ENCODE measurements at places on chromosomes 6 and 20.

GRCh38 chr6:30544666-30545272 is 11.5 kb downstream of the GNL1 start:
- peak; percentile 49 for DNase-seq

- no peak for DNase-seq
Measured at GRCh38 chr20:32227306-32227705, 19.6 kb downstream of the POFUT1 start.

GRCh38 chr20:46056970-46057855 is 28.2 kb downstream of the SLC12A5 start:
- DNase-seq: no peak

GRCh38 chr20:51172558-51173428 is 149.9 kb upstream of the KCNG1 start:
- DNase-seq: no peak

- no peak for DNase-seq
Measured at GRCh38 chr6:26243752-26244151, 121.2 kb upstream of the BTN3A2 start.

- DNase-seq: peak; percentile 26
Measured at GRCh38 chr6:77466451-77467437, 3.5 kb upstream of the HTR1B start.

DNA sequence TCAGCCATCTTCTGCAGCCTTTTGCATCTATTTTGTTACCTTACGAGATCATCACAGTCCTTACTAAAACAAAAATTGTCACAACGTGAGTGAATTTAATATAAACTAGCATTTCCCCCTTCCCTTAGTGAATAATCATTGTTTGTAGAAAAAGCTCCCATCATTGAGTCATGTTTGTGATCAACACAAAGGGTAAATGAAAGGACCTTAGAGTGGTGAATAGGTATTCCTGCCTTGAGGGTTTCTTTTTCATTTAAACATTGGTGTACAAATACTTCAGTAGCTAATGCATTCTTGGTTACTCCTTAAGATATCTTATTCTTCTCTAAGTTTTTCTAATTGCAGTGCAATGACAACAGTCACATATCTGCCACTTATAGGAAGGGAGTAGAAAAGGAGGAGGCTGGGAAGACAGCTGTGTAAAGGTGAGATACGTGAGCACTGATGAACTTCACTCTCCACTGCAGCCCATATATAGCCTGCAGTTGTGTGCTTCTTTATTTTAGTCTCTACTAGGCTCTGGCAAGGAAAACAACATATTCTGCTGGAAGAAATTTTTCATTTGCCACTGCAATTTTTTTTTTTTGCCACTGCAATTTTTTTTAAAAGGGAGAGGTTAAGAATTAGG is 27.8 kb downstream of the ADGRG6 start:
- DNase-seq: no peak

DNA sequence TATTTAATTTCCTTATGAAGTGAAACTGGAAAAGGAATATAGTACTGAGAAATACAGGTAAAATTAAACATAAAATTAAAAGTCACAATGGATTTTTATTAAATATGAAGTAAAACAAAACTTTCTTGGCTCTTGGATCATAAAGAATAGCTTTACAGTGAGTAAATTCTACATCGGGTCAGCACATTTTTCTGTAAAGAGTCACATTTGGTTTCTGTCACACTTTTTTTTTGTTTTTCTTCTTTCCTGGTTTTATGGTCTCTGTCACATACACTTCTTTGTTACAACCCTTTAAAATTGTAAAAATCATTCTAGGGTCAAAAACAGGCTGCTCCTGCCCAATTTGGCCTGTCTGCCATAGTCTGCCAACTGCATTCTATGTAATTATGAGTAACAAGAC is 254.4 kb upstream of the POU3F2 start:
- no peak for DNase-seq

DNA sequence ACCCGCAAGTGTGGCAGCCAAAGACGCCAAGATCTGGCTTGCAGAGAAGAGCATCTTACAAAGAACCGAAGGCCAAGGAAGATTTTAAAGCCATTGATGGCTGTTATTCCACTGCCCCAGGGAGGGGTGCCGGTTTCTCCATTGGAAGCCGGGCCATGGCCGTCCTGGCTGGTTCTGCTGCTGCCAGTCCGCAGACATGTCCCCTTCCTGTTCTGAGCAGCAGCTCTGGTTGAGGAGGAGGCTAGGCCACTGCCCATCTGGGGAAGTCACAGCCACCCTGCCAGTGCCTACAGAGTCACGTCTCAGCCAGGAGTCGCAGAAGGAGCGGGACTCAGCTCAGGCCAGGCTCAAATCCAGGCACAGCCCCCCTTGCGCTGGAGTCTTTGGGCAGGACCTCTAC is 42.6 kb upstream of the MRGBP start:
- no peak for DNase-seq

DNA sequence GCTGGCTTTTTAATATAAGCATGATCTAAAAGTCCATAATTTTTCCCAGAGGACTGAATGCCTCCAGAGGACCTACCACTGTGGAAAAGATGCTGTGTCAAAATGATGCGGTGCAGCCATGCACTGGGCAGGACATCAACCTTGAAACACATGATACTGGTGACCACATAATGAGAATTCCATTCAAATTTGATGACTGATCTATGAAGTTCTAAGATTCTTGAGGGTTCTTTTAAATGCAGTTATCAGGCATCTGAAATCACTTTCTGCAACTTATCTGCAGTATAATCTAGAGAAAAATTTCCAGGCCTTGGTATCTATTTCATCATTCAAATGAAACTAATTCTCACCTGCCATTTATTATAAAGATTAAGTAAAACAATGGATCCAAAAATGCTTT is 15.0 kb upstream of the MARCKS start:
- no peak for DNase-seq

- DNase-seq: peak; percentile 53
Measured at GRCh38 chr6:169045486-169045885, 208.2 kb downstream of the THBS2 start.

DNA sequence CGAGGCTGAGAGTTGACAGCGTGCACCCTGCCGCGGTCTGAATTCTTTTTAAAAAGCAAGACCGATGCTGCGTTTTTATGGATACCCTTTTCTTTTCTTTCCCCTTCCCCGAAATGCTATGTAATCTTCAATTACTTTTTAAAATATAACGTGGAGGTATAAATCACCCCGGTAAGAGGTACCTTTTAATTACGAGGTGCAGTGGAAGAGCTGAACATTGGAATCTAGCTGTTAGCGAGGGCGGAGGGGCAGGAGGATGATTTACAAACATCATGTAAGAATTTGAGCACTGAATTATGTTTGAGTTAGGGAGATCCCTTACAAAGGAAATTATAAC is 1.2 kb downstream of the EYA2 start:
- DNase-seq: no peak

DNA sequence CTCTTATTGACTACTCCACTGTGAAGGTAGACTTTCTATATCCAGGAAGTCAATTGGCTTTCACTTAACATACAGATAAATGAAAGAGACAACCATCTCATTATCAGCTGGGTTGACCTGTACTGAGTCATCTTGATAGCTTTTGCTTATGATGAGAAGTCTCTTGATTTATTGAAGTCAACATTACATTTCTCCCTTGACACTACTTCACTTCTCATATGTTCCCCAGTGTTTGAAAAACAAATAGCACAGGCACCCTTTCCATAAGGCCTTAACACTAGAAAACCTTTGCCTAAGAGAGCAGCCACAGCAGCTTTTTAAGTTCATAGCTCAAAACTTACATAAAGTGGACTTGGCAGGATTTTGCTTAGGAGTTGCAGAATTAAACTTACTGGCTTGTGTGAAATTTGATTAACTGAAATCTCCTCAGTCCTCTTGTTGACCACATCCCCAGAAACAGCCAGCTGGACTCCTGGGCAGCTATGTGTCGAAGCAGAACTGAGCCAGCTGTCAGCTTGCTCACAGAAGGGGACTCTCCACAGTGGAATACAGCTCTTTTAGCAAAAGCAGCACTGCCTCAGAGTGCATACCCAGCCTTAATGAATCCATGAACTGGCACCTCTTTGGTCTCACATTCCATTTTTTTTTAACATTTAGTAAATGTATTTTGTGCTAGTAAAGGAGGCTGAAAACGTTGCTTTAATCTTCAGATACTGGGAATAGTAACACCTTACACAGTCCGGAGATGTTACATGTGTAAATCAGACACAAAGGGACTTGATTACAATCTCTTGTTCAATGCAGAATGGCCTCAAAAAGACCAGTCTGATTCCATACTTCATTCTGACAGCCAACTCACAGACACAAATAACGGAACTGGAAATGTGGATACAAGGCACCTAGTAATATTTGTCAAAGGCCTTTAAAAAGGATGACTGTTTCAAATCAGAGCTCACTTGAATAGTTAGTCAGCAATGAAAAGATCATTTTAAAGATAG is 1532.7 kb downstream of the HACE1 start:
- DNase-seq: no peak

GRCh38 chr6:5754904-5755303 is 251.8 kb downstream of the NRN1 start:
- DNase-seq: no peak

GRCh38 chr6:13741365-13741764 is 29.7 kb upstream of the RANBP9 start:
- DNase-seq: no peak

DNA sequence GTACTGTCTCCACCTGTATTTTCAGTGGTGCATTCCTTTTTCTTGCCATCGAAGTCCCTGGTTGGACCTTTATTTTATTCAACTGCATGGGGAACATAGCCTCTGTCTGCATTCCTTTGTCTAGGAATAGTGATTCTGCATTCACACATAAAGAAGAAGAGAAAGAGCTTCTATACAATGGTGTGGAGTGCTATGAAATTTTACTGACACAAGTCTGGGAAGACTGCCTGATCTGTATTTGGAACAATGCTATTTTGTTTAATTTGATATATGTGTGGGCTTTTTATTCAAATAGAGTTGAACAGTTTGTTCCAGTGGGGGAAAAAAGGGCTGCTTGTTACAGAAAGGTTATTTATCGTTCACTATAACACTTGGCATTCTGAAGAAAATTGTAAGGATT is 375.7 kb upstream of the POU3F2 start:
- no peak for DNase-seq

- no peak for DNase-seq
Measured at GRCh38 chr6:118317581-118318563, 230.2 kb upstream of the PLN start.

- no peak for DNase-seq
Measured at GRCh38 chr6:45479834-45480751, 102.4 kb upstream of the SUPT3H start.

DNA sequence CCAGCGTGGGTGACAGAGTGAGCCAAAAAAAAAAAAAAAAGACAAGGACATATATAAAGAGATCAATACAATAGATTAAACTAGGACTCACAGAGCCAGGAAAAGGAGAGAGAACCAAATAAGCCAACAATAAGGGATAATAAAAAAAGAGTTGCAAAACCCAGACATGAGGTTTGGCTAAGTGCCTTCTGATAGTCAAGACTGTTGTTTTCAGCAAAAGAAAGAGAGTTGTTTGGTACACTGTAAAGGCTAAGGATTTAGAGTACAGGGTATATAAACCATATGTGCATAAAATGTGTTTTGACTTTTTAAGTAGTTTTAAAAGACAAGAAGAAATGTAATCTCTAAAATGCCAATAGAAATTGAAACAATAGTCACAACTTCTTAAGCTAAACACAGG is 42.8 kb downstream of the RPF2 start:
- no peak for DNase-seq

DNA sequence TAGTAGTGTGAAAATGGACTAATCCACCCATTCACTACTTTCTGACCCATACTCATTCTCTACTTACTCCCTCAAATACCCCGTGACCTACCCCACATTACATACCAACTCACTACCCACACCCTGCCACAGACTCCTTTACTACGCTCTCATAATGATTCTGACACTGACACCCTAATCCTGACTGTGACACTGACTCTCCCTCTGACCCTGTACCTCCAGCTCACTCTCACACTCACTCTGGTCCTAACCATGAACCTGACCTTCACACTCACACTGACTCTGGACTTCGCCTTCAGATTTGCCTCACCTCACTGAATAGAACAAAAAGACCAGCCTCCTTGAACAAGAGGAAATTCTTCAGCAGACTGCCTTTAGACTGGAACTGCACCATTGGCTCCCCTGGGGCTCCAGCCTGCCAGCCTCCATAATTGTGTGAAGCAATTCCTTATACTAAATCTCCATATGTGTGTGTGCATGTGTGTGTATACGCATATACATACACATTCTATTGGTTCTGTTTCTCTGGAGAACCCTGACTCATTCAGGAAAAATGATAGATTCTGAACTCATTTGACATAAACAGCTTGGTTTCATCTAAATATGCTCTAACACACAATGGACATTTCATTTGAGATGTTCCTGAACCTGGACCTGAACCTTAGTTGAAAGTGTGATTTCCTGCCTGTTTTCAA is 10.5 kb upstream of the ZNF343 start:
- DNase-seq: no peak

GRCh38 chr20:13401596-13401995 is 180.5 kb downstream of the ISM1 start:
- DNase-seq: no peak

- DNase-seq: no peak
Measured at GRCh38 chr6:107634324-107635056, 144.6 kb downstream of the SOBP start.

- no peak for DNase-seq
Measured at GRCh38 chr6:119186490-119186889, 108.0 kb upstream of the FAM184A start.

DNA sequence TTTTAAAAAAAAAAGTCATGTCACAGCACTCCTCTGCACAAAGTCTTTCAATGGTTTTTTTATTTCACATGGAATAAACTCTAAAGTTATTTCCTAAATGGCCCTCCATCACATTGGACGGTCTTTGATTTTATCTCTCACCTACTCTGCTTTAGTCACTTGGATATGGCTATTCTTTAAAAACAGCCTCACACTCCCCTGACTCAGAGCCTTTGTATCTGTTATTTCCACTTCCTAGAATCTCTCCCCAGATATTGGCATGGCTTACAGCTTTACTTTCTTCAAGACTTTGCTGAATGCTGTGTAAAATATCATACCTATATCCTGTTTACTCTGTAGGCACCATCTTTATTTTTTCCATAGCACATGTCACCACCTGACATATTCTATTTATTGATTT is 194.7 kb upstream of the MCHR2 start:
- DNase-seq: no peak

GRCh38 chr6:26420688-26421171 is 18.7 kb downstream of the BTN3A1 start:
- peak; percentile 59 for DNase-seq

- no peak for DNase-seq
Measured at GRCh38 chr6:142088858-142089216, 43.9 kb upstream of the GJE1 start.

DNA sequence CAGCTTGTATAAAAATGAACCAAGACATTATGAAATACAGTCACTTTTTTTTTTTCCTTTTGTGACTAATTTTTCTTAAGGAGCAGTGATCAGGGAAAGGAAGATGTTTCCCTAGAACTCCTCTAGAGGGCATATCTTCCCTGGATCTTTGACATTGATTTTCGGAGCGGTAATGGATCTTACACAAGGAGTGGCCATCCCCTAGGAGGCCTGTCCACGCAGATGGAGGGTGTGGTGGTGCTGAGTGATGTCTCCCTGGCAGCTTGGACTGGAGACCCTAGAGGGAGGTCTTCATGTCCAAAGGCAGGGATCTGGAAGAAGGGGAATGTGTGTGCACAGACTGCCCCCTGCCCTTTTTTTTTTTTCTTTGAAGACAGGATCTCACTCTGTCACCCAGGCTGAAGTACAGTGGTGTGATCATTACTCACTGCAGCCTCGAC is 7.0 kb upstream of the KIFC1 start:
- no peak for DNase-seq

- DNase-seq: no peak
Measured at GRCh38 chr6:41013466-41014153, 25.4 kb downstream of the UNC5CL start.
